ENCODE measurements at places on chromosomes 7 and 10.

- no peak for DNase-seq
Observed at GRCh38 chr7:140036224-140036962, 26.4 kb downstream of the PARP12 start.

- peak; percentile 53 for DNase-seq
Observed at GRCh38 chr10:119859420-119860258, 13.0 kb downstream of the MCMBP start.

GRCh38 chr10:28913436-28914237 is 236.3 kb downstream of the BAMBI start:
- DNase-seq = no peak

GRCh38 chr7:122056977-122057376 is 87.1 kb downstream of the AASS start:
- DNase-seq = no peak

- no peak for DNase-seq
Observed at GRCh38 chr10:86020134-86020533, 346.5 kb downstream of the GRID1 start.

GRCh38 chr10:103745341-103746247 is 109.8 kb downstream of the SH3PXD2A start:
- peak; percentile 46 for DNase-seq

DNA sequence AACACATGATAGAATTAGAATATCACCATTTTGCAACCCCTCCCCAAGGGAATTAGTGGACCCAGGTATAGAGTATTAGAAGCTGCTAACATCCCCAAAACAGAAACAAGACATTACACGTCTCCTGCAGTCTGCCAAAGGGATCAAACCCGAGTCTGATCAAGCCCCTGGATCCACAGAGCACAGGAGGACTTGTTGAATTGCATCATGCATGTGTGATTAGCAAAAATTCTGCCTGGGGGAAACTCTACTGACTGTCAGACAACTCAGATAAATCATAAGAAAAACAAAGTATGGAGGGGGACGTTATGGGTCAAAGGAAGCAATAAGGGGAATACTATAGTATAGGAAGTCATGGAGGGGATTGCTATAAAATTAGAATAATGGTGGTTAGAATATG is 116.8 kb upstream of the FGFR2 start:
- no peak for DNase-seq

DNA sequence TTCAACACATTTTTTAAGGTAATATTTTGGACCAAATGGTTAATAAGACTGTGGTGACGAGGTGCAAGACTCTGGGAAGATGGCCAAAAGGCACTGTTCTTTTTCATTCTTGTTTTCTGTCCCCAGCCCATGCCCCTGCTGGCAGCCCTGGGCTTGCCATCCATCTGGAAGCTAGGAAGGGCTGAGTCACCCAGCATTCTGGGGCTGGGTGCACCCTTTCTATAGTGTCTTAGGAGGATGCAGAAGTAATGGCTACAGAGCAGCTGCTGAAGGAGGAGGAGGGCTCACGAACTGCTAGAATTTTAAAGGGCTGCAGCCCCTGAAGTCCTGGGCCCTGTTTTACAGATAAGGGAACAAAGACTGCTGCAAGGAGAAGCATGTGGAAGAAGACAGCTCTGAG is 42.8 kb upstream of the ZNF32 start:
- DNase-seq = no peak

DNA sequence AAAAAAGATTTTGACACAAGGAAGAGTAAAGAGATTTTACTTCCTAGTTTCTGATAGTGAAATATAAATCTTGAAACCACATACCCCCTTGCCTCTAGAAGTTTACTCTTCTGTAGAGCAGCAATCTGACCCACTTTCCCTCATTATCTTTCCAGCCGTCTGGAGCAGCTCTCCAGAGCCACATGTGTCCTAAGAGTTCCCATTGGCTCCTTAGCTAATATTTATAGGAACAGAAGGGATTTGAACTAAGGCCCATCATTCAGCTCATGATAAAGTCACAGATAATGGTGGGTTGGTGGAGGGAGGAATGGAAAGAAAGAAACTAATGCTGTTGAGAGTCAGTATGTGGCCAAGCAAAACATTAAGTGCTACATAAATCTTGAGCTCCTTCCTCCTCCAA is 121.8 kb downstream of the INHBA start:
- no peak for DNase-seq

- DNase-seq = no peak
Observed at GRCh38 chr7:144468990-144469732, 65.7 kb upstream of the NOBOX start.

GRCh38 chr7:69908454-69908853 is 310.2 kb downstream of the AUTS2 start:
- DNase-seq = no peak

DNA sequence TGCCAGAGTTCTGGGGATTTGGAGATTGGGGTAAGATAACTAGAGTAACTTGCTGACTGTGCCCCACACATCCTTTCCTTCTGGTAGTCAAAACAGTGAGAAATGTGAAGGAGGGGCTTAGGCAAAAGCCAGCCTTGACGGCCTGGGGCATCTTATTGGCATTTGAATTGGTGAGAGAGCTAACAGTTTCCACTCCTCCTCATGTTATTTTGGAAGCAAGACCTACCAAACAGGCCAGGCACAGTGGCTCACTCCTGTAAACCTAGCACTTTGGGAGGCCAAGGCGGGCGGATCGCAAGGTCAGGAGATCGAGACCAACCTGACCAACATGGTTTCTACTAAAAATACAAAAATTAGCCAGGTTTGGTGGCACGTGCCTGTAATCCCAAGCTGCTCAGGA is 596.6 kb downstream of the GRM8 start:
- DNase-seq = no peak

DNA sequence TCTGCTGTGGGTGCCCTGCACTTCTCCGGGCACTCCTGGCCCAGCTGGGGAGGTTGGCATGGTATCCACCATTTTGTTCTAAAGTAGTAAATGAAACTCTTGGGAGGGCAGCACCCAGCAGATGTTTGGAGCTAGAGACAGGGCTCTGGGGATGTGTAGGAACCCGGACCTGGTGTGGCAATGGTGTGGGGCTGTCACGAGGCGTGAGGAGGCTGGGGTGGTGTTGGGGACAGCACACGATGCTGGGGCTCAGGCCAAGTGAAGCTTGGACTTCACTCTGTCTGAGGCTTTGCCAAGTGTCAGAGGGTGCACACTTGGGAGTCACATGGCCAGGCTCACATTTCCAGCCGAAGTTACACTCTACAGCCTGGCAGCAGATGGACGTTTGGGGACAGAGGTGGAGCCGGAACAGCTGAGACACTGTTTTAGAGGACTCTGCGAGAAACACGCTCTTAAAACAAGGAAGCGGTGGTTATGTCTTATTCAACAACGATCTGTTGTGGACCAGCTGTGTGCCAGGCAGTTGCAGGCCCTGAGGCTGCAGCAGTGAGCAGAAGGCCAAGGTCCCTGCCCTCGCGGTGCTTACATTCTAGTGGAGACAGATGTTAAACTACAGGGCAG is 118.2 kb downstream of the CUX1 start:
- DNase-seq = no peak

DNA sequence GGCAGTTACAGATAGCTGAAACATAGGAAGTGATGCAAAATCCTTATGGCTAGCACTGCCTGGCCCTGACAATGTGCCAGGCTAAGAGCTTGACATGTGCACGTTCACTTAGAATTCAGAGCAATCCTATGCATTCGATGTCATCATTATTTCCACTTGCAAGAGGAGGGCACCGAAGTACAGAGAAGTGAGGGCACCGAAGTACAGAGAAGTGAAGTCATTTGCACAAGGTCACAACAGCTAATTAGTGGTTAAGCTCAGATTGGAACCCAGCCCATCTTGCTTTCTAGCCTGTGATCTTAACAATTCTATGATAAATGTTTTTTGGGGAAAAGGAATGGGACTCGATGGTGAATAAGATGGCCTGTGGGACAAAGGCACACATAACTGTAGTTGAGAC is 73.4 kb downstream of the ARHGAP22 start:
- DNase-seq = no peak

- DNase-seq = no peak
Observed at GRCh38 chr7:115293628-115294240, 371.8 kb downstream of the MDFIC start.

- DNase-seq = no peak
Observed at GRCh38 chr10:28408237-28408777, 105.4 kb upstream of the MPP7 start.

GRCh38 chr10:110376021-110376766 is 71.5 kb upstream of the SMNDC1 start:
- DNase-seq = no peak

DNA sequence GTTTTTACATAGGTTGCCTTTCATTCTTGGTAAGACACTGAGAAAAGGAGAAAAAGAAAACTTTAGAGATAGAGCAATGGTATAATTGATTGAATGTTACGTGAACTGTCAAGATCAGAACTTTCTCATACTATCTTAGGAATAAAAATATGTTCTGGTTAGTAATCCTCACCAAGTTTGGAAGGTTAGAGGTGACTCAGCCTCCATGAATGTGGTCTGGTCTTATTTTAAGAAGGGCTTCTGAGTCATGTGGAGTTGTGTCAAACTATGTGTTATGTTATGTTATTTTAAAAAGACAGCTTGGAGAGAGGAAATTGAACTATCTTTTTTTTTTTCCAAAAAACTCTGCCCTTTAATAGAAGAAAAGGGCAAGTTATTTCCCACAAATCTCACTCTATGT is 458.6 kb upstream of the KLF6 start:
- peak; percentile 36 for DNase-seq
